Chondrocyte (in vitro differentiated cells): ENCODE measurements at places on chromosomes 6 and 20. TPM values are rescaled to one million over a fixed set of nuclear protein-coding genes. Genes with fewer than 3 reads are reported as not detected.

DSE gene
- total RNA-seq, result 71.9 to 95.0 TPM (median 78.0 TPM) in 3 replicates

TPX2 gene
- total RNA-seq, result 20.2 to 51.0 TPM (median 49.6 TPM) in 3 replicates

RGS17 gene
- total RNA-seq, result 1.5 to 2.2 TPM (median 1.8 TPM) in 3 replicates

DEFB129 gene
- not detected in 3 replicates for total RNA-seq

CLVS2 gene
- not detected in 3 replicates for total RNA-seq

OVOL2 gene
- total RNA-seq, result not detected in 3 replicates

LCA5 gene
- total RNA-seq, result 3.0 to 4.4 TPM (median 3.8 TPM) in 3 replicates

FBXO30 gene
- total RNA-seq, result 10.4 to 11.8 TPM (median 11.0 TPM) in 3 replicates

PLCG1 gene
- total RNA-seq, result 139 to 152 TPM (median 140 TPM) in 3 replicates

PRSS16 gene
- 1.1 to 1.8 TPM (median 1.7 TPM) in 3 replicates for total RNA-seq

ENPP5 gene
- total RNA-seq, result 0.12 to 0.28 TPM in 2 of 3 replicates, not detected in the other

GRM4 gene
- total RNA-seq, result 0.26 to 0.92 TPM (median 0.27 TPM) in 3 replicates

DNA sequence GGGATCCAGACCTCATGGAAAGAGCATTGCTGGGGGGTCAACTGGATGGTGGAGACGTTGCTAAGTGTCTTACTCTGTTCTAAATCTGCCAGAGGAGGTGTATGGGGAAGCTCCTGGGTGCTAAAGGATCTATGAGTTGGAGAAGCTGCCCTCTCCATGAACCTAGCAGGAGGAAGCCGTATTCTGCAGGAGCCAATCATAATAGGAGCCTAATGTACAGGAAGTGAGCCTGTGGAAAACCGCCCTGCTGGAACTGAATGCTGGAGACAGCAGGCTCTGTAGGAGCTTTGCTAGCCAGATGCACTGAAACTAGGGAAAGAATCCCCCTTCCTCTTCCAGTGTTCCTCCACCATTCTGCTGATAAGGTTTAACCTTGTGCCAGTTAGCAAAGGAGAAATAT lies 10.9 kb downstream of the CASP8AP2 start:
- DNase-seq, result no peak

- DNase-seq, result peak; percentile 2
Measured at GRCh38 chr20:35776513-35777101, 4.8 kb downstream of the PHF20 start.

DNA sequence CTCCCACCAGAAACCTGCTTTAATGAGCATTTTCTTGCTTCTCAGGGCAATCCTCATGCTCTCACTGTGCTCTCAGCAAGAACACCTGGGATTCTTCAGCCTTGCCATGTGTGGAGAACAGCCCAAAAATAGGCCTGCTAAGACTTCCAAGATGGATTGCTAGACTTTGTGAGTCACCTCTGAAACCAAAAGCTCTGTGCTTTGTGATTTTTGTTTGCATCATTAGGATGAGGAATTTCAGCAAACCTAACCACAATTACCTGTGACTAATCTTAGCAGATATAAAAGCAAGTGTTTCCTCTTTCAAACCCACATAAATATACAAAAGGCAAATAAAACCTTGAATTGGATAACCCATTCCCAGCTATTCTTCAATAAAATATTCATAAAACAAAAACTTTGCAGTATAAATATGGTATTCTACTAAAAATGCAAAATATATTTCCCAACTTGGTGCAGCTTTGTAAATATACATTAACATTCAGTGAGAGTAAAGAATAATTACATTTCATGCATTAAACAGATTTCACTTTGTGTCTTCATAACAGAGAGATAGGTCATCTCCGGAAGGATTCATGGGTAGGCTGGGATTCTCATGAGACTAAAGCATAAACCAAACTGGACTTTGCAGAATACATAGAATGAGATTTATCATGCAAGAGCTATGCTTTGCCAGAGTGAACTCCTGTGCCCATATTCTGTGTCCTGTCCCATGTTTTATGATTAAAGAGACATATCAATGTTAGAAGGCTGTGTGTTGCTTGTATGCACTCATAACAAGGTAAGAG lies 33.5 kb downstream of the TPBG start:
- no peak for DNase-seq

DNA sequence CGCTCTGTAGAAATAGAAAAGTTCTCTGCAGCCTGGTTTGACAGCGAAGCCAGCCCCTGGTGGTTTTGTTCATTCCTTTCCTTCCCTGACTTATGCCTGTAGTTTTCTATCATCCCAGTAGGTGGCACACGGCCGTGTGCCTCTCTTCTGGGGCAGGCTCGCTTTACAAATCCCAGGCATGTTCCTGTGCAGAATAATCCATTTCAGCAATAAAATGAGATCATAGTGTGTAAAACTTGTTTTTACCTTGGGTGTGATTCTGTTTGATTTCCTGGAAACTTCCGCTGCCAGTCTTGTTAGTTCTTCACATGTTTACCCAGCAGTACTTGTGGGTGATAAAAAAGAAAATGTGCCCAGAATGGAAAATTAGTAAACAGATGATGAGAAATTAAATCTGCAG lies 7.4 kb upstream of the INSM1 start:
- no peak for DNase-seq

- no peak for DNase-seq
Measured at GRCh38 chr6:50549475-50549874, 163.9 kb upstream of the TFAP2D start.

- no peak for DNase-seq
Measured at GRCh38 chr6:34901930-34902329, 12.9 kb downstream of the ANKS1A start.

DNA sequence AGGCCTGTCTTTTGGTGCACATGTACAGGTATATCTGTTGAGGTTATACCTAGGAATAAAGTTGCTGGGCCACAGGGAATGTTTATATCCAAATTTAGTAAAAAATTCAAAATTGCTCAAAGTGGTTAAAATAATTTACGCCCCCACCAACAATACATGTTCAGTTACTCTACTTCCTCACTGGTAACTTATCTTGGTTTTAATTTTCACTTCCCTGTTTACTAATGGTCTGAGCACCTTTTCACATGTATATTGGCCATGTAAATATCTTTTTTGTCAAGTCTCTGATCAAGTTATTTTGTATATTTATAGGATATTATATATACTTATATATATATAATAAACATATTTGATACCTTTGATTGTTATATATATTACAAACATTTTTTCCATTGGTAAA lies 9.7 kb downstream of the PDE7B start:
- DNase-seq, result no peak

DNA sequence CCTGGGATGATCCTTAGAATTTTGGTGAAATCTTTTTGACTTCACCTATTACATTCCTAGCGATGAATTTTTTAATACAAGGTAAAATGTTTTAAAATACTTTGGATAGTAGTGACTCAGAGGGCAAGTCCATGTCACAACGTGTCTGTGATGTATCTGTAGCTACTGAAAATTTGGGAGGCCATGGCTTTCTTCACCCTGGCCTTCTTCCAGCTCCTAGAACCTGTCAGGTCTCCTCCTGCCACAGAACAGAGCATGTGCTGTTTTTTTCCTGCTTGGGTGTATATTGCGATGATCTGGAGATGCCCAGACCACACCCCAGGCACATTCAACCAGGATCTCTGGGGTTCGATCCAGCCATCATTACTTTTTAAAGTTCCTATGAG lies 194.4 kb downstream of the BTBD3 start:
- no peak for DNase-seq

- no peak for DNase-seq
Measured at GRCh38 chr6:116580198-116580597, 8.9 kb downstream of the RWDD1 start.

DNA sequence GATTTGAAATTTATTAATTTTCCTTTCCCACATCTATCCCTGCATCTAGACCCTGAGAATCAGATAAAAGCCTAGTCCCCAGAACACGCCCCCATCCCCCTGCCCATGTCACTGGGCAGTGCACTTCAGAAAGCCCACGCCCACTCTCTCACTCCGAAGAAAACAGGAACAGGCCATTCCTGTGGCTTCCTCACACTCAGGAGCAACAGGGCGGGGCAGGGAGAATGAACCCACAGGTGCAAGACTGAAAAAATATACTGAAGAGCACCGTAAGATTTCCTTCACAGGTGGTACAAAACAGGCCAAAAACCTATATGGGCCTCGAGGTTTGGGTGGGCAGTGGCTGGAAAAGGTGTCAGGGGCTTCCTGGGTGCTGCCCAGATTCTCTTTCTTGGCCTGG lies 3.4 kb downstream of the OXT start:
- peak; percentile 30 for DNase-seq

- no peak for DNase-seq
Measured at GRCh38 chr20:51097351-51098120, 74.6 kb upstream of the KCNG1 start.

GRCh38 chr6:79810871-79811270 lies 136.5 kb downstream of the ELOVL4 start:
- no peak for DNase-seq

DNA sequence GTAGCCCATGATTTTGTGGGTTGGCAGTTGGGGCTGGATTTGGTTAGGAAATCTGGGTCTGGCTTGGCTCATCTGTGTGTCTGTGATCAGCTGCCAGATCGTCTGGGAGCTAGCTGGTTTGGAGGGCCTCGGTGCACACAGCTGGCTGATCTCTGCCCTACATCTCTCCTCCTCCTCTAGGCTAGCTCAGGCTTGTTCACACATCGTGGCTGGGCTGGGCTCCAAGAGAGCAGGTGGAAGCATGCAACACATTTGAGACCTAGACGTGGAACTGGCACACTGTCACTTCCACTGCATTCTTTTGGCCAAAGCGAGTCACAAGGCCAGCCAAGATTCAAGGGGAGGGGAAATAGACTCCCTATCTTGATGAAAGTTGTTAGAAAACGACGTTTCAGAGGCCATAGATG lies 15.9 kb downstream of the NDUFAF5 start:
- DNase-seq, result no peak

- DNase-seq, result no peak
Measured at GRCh38 chr6:156639009-156639721, 138.0 kb upstream of the ARID1B start.

DNA sequence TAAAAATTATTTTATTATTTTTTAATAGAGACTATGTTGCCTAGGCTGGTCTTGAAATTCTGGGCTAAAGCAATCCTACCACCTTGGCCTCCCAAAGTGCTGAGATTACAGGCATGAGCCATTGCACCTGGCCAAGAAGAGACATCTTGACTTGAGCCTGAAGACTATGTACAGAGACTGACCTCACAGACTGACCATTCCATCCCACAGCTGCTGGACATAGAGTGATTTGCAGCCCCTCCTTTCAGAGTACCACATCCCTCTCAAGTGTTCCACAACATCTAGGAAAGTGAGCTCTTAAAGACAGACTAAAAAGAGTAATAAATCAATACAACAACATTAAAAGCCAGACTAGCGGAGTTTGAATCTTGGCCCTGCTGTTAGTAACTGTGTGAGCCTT lies 39.0 kb downstream of the RNF8 start:
- DNase-seq, result no peak

DNA sequence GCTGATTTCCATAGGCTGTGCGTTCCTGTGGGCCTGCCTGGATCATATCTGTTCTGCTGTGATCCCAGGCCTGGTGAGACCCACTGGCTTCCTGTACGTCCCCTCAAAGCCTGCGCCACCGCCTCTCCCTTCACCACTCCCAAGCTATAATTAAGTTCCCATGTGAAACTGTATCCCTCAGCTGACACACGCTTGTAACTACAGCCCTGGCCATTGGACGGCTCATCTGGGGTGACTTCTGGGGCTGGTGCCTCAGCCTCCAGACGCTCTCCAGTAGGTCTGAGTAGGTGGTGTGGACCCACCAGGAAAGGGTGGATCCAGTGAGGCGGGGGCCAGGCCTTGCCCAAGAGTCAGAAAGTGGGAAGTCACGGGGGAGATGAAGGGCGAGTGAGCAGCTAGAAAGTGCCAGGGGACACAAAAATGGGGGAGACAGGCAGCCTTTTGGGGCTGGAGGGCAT lies 21.0 kb downstream of the PPARD start:
- DNase-seq, result no peak

DNA sequence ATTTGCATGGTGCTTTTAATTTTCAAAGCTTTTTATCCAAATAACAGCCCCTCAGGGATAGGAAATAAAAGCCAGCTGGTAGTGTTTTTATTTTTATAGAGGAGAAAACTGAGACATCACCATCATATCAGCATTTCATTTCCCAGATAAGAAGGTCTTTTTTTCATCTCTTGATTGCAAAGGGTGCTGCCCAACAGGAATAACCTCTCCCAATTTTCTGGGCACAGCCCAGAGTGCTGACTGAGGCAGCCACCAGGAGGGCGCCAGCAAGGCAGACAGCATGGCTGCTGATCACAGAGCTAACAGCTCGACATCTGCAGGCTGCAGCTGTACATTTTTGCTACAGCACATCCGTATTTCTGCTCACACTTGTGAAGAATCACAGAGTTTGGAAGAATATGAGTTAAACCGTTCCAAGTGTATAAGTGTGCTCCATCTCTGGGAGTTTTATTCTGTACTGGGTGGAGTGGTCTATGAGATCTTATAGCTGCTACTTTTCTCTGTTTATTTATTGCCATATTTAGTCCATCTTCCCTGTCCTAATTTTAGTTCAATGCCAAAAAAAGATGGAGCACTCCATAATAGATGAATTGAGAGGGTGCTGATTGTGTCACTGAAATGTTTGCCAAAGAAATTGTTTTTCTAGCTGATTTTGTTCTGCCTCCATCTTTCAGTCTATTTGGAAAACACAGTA lies 85.5 kb upstream of the C20orf144 start:
- DNase-seq, result no peak

- DNase-seq, result no peak
Measured at GRCh38 chr6:152879681-152880080, 103.2 kb downstream of the FBXO5 start.

DNA sequence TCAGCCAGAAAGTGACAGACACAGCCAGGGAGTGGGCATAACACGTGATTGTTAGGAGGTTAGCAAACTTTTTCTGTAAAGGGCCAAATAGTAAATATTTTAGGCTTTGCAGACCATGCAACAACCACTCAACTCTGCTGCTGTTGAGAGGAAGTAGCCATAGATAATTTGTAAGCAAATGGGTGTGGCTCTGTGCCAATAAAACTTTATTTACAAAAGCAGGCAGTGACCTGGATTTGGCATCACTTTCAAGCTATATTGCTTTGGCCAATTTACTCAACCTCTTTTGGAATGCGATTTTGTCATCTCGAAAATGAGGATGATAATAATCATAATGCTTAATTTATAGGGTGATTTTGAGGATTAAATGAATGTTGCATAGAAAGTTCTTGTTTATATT lies 152.6 kb downstream of the TSHZ2 start:
- no peak for DNase-seq

GRCh38 chr6:119273272-119274196 lies 76.0 kb downstream of the MAN1A1 start:
- DNase-seq, result no peak

- DNase-seq, result no peak
Measured at GRCh38 chr20:48069596-48069995, 284.3 kb upstream of the SULF2 start.

DNA sequence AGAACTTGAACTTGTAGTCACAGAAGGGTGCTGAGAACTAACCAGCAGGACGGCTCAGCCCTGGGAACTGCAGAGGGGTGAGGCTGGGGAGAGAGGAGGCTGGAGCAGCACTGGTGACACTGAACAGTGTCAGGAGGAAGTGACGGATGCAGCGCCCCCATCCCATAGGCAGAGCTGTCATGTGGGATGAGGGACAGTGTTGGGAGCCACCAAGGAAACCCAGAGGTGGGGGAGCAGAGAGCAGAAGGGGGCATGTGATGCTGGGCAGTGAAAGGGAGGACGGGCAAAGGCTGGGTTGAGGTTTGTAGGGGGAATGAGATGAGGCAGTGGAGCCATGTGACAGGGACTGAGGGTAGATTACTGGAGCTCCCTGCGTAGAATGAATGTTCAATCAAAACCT lies 2.1 kb downstream of the HLA-DPB1 start:
- no peak for DNase-seq

GRCh38 chr6:3737831-3738210 lies 13.7 kb downstream of the PXDC1 start:
- no peak for DNase-seq
